ENCODE measurements at places on chromosomes 5 and 9. TPM values are rescaled to one million over a fixed set of nuclear protein-coding genes. Genes with fewer than 3 reads are reported as not detected.

Gene FOXD4
- total RNA-seq: 0.13 TPM

Gene GABRA6
- not detected for total RNA-seq

Gene SCGB3A1
- total RNA-seq: not detected

Gene ADGRD2
- total RNA-seq: 0.03 TPM

Gene EMB
- total RNA-seq: 5.4 TPM

Gene ADGRV1
- 0.50 TPM for total RNA-seq
